ENCODE measurements at places on chromosomes 4 and X.

- ATAC-seq: no peak
Measured at GRCh38 chr4:104210420-104210819, 284.3 kb downstream of the CXXC4 start.

DNA sequence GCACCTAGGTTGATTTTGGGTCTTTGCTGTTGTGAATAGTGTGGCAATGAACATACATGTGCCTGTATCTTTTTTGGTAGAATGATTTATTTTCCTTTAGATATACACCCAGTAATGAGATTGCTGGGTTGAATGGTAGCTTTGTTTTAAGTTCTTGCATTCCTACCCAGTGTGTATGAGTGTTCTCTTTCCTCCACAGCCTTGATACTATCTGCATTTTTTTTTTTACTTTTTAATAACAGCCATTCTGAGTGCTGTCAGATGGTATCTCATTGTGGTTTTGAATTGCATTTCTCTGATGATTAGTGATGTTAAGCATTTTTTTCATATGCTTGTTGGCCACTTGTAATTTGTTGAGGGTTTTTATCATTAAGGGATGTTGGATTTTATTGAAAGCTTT, 351.8 kb upstream of the GNPDA2 start:
- no peak for ATAC-seq

GRCh38 chr4:36771411-36772153, 473.0 kb upstream of the NWD2 start:
- ATAC-seq: no peak

DNA sequence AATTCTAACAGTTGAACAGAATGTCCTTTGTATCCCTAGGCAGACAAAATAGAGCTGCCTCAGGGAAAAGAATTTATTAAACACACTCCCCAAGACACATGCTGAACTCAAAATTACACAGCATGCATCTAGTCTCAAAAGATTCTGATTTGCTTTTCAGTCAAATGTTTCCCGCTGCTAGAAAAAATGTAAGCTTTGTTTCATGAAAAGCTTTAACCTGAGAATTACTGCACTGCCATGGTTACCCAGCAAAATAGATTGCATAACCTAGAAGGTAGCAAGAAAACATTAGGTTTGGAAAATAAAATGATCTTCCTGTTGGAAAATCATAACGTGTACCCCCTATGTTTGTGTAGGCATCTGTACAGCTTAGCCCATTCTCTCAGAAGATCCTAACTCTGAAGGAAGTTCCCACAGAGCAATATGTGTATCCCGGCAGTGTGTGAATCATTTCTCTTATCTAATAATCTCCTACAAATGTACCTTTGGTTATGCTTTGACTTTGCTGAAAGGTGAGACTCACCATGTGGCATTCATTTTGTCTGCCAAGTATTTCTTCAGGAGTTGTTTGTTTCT, 646.9 kb downstream of the STPG2 start:
- peak; percentile 50 for ATAC-seq

- ATAC-seq: peak; percentile 98
Measured at GRCh38 chrX:19682712-19683331, 167.5 kb upstream of the MAP3K15 start.

DNA sequence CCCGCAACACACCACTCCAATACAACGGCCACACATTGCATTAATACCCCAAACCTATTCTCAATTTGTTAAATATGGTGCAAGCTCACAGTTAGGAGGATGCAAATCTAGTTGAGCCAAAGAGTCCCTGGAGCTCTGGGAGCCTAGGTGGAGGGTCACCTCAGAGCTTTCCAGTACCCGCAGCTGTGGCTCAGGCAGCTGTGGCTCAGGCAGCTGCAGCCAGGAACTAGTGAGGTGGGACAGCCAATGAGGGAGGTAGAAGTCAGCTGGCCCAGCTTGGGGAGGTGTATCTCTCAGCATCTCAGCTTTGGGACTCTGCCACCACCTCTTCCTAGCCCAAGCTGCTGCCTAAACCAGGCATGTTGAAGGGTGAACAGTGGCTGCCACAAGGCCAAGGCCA, 36.7 kb upstream of the ARHGAP6 start:
- ATAC-seq: no peak

- no peak for ATAC-seq
Measured at GRCh38 chr4:67926485-67926884, 36.8 kb downstream of the TMPRSS11A start.

- ATAC-seq: no peak
Measured at GRCh38 chr4:183158062-183158461, 59.0 kb downstream of the WWC2 start.

- no peak for ATAC-seq
Measured at GRCh38 chr4:113811359-113811758, 49.8 kb upstream of the CAMK2D start.

DNA sequence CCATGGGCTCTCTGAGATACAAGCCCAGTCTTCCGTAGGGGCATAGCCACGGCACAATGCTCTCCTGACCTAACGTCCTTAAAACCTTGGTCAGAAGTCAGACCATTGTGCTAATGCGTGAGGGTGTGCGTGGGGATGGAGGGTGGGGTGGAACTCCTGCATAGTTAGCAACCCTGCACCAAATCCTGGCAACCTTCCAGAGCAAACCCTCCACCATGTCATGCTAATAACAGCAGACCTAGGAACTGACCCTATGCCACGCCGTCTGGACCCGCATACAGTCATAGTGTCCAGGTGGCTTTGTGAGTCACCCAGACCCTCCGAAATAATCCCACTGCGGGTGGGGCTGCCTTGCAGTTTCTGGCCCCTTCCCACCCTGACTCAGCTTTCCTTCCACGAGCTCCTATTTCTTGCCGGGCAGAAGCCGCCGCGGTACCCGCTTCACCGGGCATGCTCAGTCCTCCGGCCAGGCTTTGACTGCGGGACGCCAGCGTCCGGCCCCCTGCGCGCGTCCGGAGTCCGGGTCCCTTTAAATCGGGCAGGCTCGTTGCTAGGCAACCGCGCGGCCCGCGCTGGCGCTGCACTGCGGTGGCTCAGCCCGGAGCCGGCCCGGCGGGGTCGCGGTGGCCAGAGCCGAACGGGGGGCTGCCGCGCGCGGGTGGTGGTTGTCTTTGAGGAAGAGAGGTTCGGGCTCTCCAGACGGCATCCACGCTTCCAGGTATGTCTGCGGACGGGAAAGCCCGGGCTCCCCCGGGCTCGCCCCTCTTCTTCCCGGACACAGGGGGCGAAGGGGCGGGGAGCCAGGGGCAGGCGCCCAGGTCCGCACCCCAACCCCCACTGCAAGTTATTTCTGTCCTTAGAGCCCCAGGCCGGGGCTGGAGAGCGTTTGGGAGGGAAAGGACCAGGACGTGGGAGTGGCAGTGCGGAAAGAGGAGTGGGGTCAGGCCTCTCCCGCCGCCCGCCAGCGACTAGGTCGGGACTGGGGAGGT, at the start of gene CCDC160:
Gene CCDC160 (plus strand): TSS at position 557 of the 989 bp plus-strand sequence. CDS start 7,619 bp downstream, outside the sequence.
- ATAC-seq: peak; percentile 79

GRCh38 chr4:23547096-23547495, 342.8 kb downstream of the PPARGC1A start:
- no peak for ATAC-seq

GRCh38 chr4:22237155-22237751, 278.6 kb downstream of the ADGRA3 start:
- ATAC-seq: peak; percentile 85

GRCh38 chr4:48902266-48902665, 4.3 kb downstream of the OCIAD2 start:
- ATAC-seq: peak; percentile 6

GRCh38 chrX:153583433-153583832, 15.5 kb downstream of the CCNQ start:
- no peak for ATAC-seq

GRCh38 chrX:64395568-64395929, 297 bp upstream of the MTMR8 start:
- peak; percentile 23 for ATAC-seq

GRCh38 chr4:19309378-19309777, 942.3 kb upstream of the SLIT2 start:
- ATAC-seq: peak; percentile 93

DNA sequence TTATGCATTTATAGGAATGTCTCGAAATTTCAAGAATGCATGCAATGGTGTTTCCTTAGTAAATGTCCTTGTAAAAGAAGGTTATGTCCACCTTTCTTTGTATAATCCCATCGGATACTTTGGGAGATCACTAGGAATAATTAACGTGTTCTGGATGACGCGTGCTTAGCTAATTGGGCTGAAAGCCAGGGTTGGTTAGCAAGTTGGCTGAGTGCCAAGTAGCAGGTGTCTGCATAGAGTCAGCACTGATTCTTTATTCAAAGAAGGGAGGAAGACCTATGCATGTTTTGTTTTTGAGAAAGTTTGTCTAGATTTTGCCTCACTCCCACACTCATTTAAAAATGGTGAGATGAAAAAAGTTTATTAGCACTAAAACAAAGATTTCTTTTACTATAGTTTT, 144.6 kb downstream of the SOX3 start:
- ATAC-seq: no peak

DNA sequence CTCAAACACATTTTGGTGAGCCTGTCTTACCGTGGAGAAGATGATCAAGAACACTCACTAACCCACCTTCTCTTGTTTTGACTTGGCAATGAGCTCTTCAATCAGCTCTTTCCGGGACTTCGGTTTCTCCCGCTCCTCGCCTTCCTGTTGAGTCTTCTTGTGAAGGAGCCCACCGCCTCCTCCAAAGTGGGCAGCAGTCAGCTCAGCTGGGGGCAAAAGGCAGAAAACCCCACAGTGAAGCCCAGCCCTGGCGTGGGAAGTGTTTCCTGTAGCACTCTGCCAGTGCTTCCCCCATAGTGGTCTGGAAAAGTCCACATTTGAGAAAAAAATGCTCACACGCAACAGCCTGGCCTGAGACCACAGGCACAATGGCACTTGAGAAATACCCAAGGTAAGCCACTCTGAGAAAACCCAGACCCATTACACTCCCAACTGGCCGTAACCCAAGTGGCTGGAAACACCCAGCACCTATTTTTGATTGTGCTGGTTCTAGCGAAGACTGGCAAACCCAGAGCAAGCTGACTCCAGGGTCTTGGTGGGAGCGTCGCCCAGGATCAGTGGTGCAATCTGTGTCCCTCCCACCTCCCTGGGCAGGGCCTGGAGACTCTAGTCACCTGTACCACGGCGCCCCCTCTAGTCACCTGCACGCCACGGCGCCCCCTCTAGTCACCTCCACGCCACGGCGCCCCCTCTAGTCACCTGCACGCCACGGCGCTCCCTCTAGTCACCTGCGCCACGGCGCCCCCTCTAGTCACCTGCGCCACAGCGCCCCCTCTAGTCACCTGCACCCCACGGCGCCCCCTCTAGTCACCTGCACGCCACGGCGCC, 8.6 kb downstream of the NOP14 start:
- no peak for ATAC-seq

DNA sequence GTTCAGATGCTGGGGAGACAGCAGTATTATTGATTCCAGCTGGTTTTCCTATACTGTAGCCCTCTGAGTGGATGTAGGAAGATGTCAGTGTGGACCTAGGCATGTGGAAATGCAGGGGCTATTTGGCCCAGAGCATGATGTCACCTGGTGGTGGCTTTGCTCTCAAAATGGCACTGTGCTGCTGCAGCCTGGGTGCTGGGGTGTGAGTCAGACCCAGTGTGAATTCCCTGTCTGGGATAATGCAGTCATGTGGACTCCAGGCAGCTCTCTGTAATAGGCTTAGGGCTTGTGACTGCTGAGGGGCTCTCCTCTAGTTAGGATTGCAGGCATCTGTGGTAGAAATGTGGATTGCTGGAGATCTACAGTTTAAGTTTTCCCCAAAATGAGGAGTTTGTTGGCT, 70.7 kb downstream of the DCAF8L2 start:
- no peak for ATAC-seq

DNA sequence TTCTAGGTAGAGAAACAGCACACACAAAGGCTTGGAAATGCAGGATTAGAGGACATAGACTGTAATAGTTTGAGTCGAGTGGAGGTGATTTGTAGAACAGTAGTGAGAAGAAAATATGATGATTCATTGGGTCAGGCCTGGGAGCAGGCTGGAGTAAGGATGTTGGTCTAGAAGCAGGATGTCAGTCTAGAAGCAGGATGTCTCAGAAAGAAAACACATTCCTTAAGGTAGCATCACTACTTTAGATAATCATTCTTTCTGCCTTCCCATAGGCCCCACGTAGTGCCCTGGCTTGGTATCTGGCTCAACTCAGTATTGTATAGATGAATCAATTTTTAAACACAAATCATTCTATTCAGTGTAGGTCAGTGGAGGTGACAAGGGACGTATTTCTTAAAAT, 11.2 kb upstream of the DACH2 start:
- no peak for ATAC-seq

GRCh38 chr4:28004520-28004919, 1143.9 kb downstream of the STIM2 start:
- no peak for ATAC-seq

GRCh38 chr4:157838366-157838765, 334.5 kb downstream of the GASK1B start:
- no peak for ATAC-seq

DNA sequence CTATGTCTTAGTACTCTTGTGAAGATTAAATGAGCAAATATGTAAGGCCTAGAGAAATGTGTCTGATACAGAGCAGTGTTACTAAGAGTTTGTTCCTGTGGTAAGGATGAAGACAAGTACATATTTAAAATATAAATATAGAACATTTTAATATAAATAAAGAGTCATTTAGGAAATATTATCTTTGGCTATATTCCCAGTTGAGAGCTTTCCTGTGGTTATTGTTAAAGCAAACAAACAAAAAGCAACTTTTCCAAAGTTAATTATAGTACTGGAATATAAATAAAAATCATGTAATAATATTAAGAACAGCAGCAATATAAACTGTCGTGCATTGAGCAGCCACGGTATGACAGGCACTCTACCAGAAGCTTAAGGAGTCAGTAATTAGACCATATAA, 472.5 kb downstream of the INPP4B start:
- no peak for ATAC-seq

DNA sequence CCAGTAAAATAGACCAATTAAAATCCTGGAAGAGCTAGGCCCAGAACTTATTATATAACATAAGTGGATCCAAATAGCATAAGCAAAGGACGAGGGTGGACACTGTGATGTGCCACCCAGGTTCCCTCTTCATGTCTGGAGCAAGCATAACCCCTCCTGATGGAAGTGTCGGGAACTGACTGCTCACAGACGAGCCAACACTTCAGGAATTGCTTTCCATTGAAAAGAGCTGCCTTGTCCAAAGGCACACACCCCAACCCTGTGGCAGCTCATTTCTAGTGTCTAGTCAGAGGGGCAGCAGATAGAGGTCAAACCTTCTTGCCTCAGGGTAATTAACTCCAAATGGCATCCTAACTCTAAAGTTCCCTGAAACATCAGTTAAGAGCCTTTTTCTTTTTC, 15.3 kb downstream of the DDIT4L start:
- no peak for ATAC-seq

- peak; percentile 7 for ATAC-seq
Measured at GRCh38 chr4:183264614-183265013, 55.5 kb downstream of the CLDN22 start.

Data from SK-N-SH treated with all-trans-retinoic acid at 6 μM for 48 hours (cell line).